ENCODE measurements at places on chromosomes 7 and 10. TPM values are rescaled to one million over a fixed set of nuclear protein-coding genes. Genes with fewer than 3 reads are reported as not detected.

GSDME gene
- 22.3 TPM for polyA plus RNA-seq

MMRN2 gene
- polyA plus RNA-seq, result 6.1 TPM

DGKI gene
- polyA plus RNA-seq, result 0.21 TPM

SPDYE2 gene
- polyA plus RNA-seq, result not detected

PRKG1 gene
- 0.46 TPM for polyA plus RNA-seq

DRGX gene
- polyA plus RNA-seq, result not detected

MEOX2 gene
- polyA plus RNA-seq, result 8.9 TPM

C1QL3 gene
- polyA plus RNA-seq, result not detected

LIPA gene
- 45.2 TPM for polyA plus RNA-seq

LRRC61 gene
- polyA plus RNA-seq, result 12.1 TPM

FAM25G gene
- polyA plus RNA-seq, result not detected

FKBP6 gene
- polyA plus RNA-seq, result not detected

TCAF1 gene
- 21.8 TPM for polyA plus RNA-seq

TAS2R4 gene
- polyA plus RNA-seq, result 0.22 TPM

EBLN1 gene
- polyA plus RNA-seq, result not detected

TRPV5 gene
- not detected for polyA plus RNA-seq

AASS gene
- 13.0 TPM for polyA plus RNA-seq

SLC26A3 gene
- 0.27 TPM for polyA plus RNA-seq

SEC61G gene
- polyA plus RNA-seq, result 454 TPM

SPDYE9 gene
- polyA plus RNA-seq, result not detected

Data from adipose tissue (tissue), 3 donors.